ENCODE measurements at places on chromosomes 6 and 20.

DNA sequence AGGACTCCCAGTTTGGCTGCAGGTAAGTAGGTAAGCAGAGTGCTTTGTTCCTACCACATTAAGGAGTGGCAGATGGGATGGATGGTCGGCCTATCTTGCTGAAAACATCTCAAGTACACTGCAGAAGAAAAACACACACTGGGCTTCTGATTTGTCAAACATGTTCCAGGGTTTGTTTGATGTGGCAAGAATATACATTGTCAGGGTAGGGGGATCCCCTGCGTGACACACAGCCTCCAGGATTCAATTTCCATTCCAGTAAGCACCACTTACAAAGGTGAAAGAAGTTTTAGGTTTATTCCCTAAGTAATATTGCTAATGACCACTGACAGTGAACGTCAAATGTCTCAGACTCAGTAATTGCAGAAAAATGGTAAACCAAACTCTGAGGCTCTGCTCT, 26.0 kb upstream of the KIF16B start:
- DNase-seq, result no peak

- no peak for DNase-seq
These were observed 82.2 kb upstream of the GMDS start for GRCh38 chr6:2327591-2327990.

GRCh38 chr6:137637121-137637520, 142.9 kb upstream of the OLIG3 start:
- no peak for DNase-seq

DNA sequence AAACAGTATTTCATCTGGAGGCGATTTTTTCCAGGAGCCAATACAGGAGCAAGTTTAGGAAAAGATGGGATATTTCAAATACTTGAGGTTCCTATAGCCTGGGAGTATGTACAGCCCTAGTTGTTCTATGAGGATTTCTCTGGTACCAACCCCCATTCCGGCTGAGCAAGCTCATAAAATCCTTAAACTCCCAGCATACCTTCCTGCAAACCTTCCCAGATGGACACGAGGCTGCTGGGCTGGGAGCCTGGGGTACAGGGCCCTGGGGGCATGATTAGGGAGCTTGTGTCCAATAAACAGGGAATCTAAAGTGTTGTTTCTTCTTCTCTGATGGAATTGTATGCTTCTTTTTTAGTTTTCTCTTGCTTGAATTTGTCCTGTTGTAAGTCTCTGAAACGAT, 1.5 kb downstream of the PRRC2A start:
- DNase-seq, result no peak

GRCh38 chr6:86943819-86944407, 6.6 kb downstream of the HTR1E start:
- no peak for DNase-seq

DNA sequence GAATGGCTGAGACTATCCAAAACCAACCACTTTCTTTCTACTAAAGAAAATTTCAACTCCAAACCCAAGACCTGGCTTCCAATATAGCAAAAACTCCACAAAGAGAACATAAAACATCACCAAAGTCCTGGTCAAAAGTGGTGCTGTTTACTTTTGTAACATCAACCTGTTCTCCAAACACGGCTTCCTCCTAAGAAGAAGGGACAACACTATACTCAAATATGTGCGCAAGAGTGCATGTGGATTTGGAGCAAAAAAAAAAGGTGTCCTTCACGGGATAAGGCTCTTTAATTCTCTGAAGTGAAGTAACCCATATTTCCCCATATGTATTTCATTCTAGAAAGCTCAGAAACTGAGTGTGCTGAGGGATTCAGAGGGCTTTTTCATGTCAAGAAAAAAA, 6.6 kb downstream of the B4GALT5 start:
- no peak for DNase-seq

DNA sequence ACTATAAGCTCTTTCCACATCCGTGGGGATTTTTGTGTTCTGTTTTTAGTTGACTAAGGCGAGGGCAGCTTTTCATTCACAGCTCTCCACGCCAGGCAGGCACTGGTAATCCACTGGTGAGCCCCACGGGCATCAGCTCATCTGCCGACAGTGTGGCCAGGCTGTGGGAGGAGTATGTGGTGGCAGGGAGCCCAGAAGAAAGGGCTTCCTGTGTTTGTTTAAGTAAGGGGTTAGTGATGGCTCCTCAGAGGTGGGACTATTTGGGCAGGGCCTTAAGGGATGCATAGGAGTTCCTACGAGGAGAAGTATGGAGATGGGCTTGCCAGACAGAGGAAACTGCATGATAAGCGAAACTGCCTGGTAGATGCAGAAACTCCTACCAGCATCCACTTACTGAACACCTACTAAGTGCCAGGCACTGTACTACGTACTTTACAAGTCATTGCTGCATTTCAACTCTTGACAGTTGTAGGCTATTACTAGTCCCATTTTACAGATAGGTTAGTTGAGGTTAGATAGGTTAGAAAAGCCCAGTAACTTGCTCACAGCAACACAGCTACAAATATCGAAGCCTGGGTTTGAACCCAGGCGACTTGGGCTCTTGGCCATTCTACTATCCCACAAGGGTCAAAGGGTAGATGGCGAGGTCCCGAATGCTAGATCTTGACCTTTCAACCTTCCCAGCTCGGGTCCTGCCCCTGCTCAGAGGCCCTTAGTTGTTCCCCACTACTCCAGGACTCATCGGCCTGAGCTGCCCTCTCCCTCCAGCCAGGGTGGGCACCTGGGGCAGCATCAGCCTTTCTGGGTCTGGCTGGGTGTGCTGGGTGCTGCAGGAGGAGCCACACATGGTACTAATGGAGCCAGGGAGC, 55.1 kb downstream of the CEBPB start:
- DNase-seq, result no peak

DNA sequence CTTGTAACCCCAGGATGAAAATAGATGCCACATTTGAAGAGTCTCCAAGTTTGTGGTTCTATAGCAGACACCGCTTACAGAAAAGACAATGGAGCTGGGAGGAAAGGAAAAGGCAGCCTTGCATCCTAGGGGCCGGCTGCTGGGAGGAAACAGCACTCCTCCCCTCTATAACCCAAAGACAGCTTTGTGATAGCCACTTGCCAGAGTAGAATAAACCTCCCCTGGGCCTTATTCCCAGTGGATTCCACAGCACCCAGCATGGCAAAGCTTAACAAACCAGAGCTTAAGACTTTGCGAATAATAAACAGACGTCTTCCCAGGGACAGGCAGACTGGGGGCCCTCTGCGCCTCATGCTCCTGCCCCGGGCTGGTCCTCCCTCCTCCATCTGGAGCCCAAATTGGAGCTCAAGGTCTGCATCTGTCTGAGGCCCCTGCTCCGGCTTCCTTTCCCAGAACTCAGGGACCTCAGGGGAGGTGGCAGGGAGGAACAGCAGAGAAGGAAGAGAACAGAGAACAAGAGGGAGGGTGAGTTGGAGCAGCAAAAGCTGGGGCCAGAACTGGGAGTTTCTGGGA, 8.8 kb upstream of the TAF8 start:
- DNase-seq, result no peak

GRCh38 chr6:46973029-46973428, 51.3 kb upstream of the ADGRF5 start:
- DNase-seq, result no peak

DNA sequence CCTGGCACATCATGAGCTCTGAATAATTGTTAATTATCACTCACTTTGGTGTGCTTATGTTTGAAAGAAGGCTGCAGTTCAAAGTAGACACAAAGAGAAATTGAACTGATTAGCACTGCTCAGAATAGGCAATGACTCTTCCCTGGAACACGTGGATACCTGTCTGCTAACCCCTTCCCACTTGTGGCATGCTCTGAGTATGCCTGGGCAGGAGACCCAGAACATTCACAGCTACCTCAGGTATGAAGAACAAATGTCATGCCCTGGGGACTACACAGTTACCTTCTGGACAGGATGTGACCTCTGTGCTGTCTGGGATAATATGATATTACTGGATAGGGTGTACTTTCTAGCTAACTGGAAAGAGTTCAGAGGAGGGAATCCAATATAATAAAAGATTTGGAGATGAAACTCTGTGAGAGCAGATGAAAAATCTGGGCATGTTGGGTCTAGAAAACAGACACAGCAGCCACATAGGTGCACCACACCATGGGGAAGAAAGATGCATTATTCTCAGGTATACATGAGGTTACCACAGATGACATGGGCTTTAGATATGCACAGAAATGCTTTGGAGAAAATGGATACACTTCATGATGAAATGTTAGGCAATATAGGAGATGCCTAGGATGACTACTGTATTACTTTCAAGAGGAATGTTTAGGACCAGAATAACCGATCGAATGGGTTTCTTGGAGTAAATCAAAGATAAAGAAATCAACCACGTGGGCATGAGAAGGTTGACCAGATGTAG, 324.2 kb upstream of the PREP start:
- DNase-seq, result no peak

DNA sequence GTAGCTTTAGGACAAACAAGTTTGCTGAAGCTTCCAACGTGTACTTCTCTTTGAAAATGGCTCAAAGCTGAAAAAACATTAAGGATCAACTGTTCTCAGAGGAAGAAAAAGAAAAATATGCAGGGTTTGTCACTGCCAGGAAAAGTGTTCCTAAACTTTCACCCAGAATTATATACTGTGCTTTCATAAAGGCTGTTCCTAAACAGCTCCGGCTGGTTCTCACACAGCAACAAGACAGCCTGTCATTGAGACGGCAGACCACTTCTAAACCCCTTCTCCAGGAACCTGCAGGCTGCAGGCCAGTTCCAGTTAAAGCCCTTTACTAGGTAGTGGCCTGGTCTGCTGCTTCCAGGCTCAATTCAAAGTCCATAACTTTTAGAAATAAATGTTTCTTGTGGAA, 97.4 kb upstream of the SOX4 start:
- DNase-seq, result no peak

- no peak for DNase-seq
These were observed 90.2 kb downstream of the HIVEP1 start for GRCh38 chr6:12102350-12102749.

GRCh38 chr6:29925321-29925720, 17.0 kb upstream of the HLA-A start:
- no peak for DNase-seq

- DNase-seq, result no peak
These were observed 265.3 kb downstream of the ARHGAP18 start for GRCh38 chr6:129444683-129445082.

- no peak for DNase-seq
These were observed 117.4 kb downstream of the CEP57L1 start for GRCh38 chr6:109212683-109213082.

DNA sequence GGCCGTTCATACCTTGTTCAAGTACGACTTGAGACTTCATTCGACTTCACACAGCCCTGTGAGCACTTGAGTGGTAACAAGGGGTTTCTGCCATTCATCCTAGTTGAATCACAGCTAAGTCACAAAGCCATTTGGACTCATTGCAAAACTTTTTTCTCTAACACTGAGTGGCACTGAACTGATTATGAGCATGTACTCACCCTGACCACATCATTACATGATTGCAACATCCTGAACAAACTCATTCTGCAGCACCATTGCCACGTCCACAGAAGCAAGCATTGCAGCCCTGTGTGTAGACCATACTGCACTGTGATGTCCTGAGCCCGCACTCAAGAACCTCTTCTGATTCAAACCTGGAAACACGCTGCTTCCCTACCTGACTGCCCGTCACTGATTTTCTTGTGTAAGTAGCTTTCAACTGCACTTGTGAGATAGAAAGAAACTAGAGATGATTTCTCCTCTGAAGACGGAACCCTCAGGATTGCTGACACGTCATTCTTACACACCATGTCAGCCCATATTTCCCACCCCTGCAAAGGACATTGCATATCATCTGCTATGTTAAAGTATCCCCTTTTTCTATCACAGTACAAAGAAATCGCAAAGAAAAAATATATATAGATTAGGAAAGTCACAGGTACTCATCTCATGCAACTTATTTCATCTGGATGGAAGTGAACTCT, 81.6 kb downstream of the C6orf118 start:
- DNase-seq, result no peak

GRCh38 chr20:48162621-48163020, 377.3 kb upstream of the SULF2 start:
- no peak for DNase-seq

DNA sequence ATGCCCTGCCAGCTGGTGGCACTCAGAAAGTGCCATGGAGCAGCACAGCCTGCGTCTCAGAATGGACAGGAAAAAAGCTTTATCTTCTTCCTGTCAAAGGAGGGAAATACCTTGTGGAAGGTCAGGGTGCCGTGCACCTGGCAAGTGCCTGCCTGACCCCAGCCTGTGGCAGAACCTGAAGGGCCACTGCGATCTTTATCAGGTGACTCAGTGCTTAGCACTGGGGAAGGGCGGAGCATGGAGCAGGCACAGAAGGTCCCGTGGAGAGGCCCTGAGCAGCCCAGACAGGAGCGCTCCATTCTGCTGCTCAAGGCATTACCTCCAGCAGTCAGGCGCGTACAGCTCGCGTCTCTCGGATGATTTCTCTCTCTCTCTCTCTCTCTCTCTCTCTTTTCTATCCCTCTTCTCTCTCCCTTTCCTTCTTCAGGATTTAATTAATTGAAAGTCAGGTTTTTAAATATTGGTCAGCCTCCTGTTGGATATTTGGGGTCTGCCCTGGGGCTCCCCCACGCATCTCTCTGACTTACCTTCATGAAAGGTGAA, 31.7 kb downstream of the FOXC1 start:
- DNase-seq, result no peak

- no peak for DNase-seq
These were observed 446.7 kb downstream of the BMP2 start for GRCh38 chr20:7214081-7214740.

DNA sequence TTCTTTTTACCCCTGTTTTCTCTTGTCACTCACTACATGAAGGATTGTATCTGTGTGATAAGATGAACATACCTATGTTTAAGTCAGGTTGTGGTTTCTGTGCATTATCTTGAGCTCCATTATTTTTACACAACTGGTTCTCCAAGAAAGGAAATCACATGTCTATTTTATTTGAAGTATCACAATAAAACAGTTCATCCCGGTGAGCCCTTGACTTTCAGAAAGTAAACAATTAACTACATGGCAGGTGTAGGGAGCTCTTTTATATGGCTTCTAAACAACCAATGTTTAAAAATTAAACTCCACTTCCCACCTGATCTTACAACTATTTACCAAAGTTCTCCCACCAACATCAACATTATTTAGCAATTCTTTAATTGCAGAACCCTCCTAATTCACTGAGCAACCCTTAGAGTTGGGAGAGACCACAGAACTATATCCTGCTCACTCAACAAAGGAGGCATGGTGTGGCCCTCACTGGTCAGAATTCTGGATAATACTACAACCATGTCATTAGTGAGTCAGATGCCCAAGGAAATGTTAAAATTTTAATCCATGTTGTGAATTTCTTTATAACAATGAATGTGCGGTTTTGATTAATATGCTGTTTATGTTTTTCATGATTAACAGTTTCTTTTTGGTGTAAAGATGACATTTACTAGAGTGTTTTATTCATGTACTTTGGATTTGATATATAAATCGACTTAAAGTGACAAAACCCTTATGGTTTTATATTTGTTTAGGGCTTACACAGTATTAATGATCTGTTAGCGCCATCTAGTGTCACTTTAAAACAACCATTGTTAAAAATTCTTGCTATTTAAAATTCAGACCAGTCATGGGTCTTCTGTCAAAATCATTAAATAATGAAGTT, 50.0 kb upstream of the SCGN start:
- no peak for DNase-seq

All from stimulated activated CD4-positive, alpha-beta T cell treated with anti-CD3 and anti-CD28 coated beads, Interleukin-15, amount 100 ng/mL, for 1 hour (primary cell).